SJCRH30 (cell line): ENCODE measurements at places on chromosomes 12 and 14. TPM values are rescaled to one million over a fixed set of nuclear protein-coding genes. Genes with fewer than 3 reads are reported as not detected.

GRCh38 chr14:71271166-71271945, 364.1 kb downstream of the PCNX1 start:
- no peak for DNase-seq

DNA sequence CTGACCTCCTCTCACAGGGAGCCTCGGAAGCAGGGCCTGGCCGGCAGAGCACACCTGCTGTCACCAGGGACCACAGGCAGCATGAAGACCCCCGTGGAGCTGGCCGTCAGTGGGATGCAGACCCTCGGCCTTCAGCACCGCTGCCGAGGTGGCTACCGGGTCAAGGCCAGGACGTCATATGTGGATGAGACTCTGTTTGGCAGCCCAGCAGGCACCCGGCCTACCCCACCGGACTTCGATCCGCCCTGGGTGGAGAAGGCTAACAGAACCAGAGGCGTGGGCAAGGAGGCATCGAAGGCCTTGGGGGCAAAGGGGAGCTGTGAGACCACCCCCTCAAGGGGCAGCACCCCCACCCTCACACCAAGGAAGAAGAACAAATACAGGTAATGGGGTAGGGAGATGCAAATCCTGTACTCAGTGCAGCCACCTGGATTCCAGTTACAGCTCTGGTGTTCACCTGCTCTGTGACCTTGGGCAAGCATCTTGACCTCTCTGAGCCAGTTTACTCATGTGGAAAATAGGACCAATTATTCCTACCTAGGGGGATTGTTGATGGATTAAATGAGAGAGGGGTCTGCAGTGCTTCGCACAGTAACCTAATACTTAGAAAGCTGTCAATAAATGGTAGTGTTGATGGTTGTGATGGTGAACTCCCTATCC, 1.3 kb downstream of the RITA1 start:
- no peak for DNase-seq

TMPRSS12 gene
- total RNA-seq, result not detected in 2 replicates

SIX6 gene
- total RNA-seq, result not detected in 2 replicates

MYH6 gene
- not detected in 2 replicates for total RNA-seq
